CD8-positive, alpha-beta memory T cell (primary cell): ENCODE measurements at places on chromosomes 7 and 10.

DNA sequence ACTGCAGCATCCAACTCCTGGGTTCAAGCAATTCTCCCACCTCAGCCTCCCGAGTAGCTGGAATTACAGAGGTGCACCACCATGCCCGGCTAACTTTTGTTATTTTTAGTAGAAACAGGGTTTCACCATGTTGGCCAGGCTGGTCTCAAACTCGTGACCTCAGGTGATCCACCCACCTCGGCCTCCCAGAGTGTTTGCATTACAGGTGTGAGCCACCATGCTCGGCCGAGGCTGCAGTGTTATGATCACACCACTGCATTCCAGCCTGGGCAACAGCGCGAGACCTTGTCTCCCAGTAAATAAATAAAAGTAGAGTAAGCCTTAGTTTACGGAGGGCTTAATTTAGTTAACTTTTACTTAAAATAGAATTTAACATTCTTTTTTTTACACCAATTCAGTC, 23.7 kb upstream of the IGF2BP3 start:
- H3K4me3 ChIP-seq = no peak overlapping the region
- H3K27ac ChIP-seq = no peak overlapping the region
- no peaks in the 10 kb centered on the region for H3K36me3 ChIP-seq
- peaks cover 5% of the 10 kb centered on the region for H3K4me1 ChIP-seq
- H3K27me3 ChIP-seq = no peaks in the 10 kb centered on the region

GRCh38 chr10:71550628-71551027, 153.9 kb downstream of the CDH23 start:
- H3K36me3 ChIP-seq = no peaks in the 10 kb centered on the region
- H3K27ac ChIP-seq = no peak overlapping the region
- no peaks in the 10 kb centered on the region for H3K27me3 ChIP-seq
- H3K4me3 ChIP-seq = no peak overlapping the region

GRCh38 chr10:17394854-17395253, 59.5 kb downstream of the ST8SIA6 start:
- DNase-seq = no peak
- H3K27ac ChIP-seq = no peak overlapping the region
- H3K36me3 ChIP-seq = no peaks in the 10 kb centered on the region
- no peaks in the 10 kb centered on the region for H3K27me3 ChIP-seq
- H3K4me1 ChIP-seq = no peaks in the 10 kb centered on the region
- H3K4me3 ChIP-seq = no peak overlapping the region

GRCh38 chr7:36023033-36023560, 130.0 kb upstream of the EEPD1 start:
- H3K27me3 ChIP-seq = no peaks in the 10 kb centered on the region
- H3K4me3 ChIP-seq = no peak overlapping the region
- DNase-seq = no peak

- no peak overlapping the region for H3K4me3 ChIP-seq
- H3K36me3 ChIP-seq = no peaks in the 10 kb centered on the region
- H3K27ac ChIP-seq = no peak overlapping the region
- DNase-seq = no peak
- no peaks in the 10 kb centered on the region for H3K4me1 ChIP-seq
These were observed 212.8 kb downstream of the PTEN start for GRCh38 chr10:88076027-88076880.

DNA sequence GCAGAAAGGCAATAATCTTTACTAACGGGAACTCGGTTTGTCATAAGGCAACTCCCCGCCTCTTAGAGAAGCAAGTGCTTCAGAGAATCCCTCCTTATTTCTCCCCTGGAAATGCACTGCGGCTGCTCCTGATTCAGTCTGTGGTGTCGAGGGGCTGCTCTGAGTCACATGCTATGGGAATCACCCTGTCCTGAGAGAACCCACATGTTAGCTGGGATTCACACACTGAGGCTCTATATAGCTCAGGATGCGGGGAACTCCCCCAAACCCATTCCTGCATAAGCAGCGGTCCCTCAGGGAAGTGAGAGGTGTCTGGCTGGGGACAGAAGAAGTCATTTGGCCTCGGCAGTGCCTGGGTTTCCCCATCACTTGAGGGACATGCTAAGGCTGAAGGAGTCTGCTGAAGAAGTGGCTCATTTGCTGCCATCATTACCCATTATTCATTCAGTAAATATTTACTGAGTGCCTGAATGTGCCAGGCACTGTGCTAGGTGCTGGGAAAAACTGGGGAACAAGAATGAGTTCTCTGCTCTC, 87.5 kb downstream of the ATXN7L1 start:
- no peak overlapping the region for H3K27ac ChIP-seq
- H3K4me1 ChIP-seq = peaks cover 5% of the 10 kb centered on the region
- no peaks in the 10 kb centered on the region for H3K27me3 ChIP-seq
- no peak overlapping the region for H3K4me3 ChIP-seq

DNA sequence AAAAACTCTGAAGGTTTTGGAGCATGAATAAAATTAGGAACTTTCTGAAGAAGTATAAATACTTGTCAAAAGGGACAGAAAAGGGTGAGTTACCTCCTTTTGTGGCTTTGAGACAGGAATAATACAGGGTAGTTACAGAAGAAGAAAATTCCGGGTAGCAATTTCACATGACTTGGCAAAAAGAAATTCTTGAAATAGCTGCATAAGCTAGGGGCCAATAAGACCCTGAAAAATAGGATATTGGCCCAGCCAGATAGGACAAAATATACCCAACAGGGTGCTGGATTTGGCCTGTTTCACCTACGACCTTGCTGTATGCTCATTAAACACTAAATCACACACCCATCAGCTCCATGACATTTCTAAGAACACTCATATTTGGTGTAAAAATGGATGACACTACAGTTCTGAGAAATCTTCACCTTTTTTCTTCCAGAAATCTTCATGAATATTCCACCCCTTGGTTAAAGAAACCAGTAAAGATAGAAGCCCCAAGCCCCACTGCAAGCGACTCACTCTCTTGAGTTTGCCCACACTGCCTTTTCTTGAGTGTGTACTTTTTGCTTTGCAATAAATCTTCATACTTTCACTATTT, 362.7 kb downstream of the SEMA3D start:
- H3K27ac ChIP-seq = peak overlapping the region; percentile 43
- no peaks in the 10 kb centered on the region for H3K4me1 ChIP-seq
- no peak for DNase-seq
- H3K36me3 ChIP-seq = no peaks in the 10 kb centered on the region
- no peak overlapping the region for H3K4me3 ChIP-seq

GRCh38 chr7:45644237-45644636, 70.1 kb downstream of the ADCY1 start:
- no peaks in the 10 kb centered on the region for H3K27me3 ChIP-seq
- no peak for DNase-seq

DNA sequence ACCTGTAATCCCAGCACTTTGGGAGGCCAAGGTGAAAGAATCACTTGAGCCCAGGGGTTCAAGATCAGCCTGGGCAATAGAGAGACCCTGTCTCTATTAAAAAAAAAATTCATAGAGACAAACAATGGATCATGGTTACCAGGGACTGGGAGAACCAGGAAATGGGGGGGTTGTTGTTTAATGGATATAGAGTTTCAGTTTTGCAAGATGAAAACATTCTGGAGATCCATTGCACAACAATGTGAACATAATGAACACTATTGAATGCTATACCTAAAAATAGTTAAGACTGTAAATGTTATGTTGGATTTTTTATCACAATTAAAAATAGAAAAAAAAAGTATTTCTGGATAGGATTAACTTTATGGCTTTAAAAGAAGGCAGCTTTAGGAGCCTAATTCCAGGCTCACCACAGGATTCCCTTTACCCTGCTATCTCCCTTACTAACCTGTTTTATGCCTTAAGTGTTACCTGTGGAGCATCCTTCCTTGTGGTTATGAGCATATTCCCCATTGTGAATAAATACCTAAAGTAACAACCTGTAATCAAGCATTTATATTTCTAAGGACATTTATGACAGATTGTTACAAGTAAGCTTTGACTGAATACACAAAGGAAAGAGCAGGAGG, 45.1 kb upstream of the SGCE start:
- H3K27ac ChIP-seq = no peak overlapping the region
- no peaks in the 10 kb centered on the region for H3K4me1 ChIP-seq
- H3K27me3 ChIP-seq = no peaks in the 10 kb centered on the region
- no peak for DNase-seq
- H3K36me3 ChIP-seq = no peaks in the 10 kb centered on the region
- no peak overlapping the region for H3K4me3 ChIP-seq

- no peak overlapping the region for H3K4me3 ChIP-seq
- H3K36me3 ChIP-seq = no peaks in the 10 kb centered on the region
- no peak for DNase-seq
- no peak overlapping the region for H3K27ac ChIP-seq
- no peaks in the 10 kb centered on the region for H3K27me3 ChIP-seq
- peaks cover 8% of the 10 kb centered on the region for H3K4me1 ChIP-seq
These were observed 319.5 kb downstream of the DNAJB6 start for GRCh38 chr7:157656195-157656769.

- no peak for DNase-seq
- no peaks in the 10 kb centered on the region for H3K4me1 ChIP-seq
- no peak overlapping the region for H3K4me3 ChIP-seq
- no peak overlapping the region for H3K27ac ChIP-seq
These were observed 161.9 kb downstream of the KIAA1217 start for GRCh38 chr10:24370877-24371276.

DNA sequence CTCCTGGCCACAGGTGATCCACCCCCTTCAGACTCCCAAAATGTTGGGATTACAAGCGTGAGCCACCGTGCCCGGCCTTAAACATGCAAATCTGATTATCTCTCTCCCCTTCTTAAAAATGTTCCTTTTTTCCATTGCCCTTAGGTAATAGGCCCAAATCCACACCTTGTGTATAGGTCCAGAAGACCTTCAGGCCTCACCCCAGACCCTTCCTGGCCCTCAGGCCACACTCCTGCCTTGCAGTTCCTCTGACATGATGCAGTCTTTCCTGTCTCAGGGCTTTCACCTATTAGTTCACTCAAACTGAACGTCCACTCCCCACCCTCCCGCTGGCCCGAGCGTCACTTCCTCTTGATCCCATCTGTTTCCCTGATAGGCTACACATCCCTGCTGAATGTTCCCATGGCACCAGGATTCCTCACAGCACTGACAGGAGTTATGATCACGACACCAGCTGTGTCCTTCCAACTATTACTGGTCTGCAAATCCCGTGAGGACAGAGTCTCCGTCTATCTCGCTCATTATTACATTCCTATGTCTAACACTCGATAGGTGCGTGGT, 46.4 kb downstream of the DENND2A start:
- no peak overlapping the region for H3K27ac ChIP-seq
- H3K36me3 ChIP-seq = no peaks in the 10 kb centered on the region
- no peaks in the 10 kb centered on the region for H3K4me1 ChIP-seq
- H3K27me3 ChIP-seq = peaks cover 8% of the 10 kb centered on the region
- no peak overlapping the region for H3K4me3 ChIP-seq
- DNase-seq = no peak

- H3K4me3 ChIP-seq = no peak overlapping the region
- H3K27ac ChIP-seq = no peak overlapping the region
- H3K27me3 ChIP-seq = no peaks in the 10 kb centered on the region
- DNase-seq = no peak
These were observed 16.4 kb downstream of the PRKRIP1 start for GRCh38 chr7:102412548-102412947.

DNA sequence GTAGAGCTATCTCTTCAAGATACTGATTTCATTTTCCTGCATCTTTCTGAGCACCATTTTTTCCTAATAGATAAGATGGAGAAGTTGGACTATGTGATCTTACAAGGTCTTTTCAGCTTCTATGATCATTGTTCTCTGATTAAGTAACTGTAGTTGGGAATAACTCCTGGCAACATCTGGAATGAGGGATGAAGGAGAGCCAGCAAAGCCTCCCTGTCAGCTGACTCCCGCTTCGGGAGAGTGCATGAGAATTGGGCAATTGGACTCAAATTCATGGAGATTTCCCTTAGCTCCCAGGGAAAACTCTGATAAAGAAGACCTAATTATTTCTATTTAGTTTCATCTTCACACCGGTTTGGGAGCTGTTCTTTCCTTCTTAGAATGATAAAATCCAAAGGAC, 146.1 kb downstream of the CCDC71L start:
- H3K36me3 ChIP-seq = no peaks in the 10 kb centered on the region
- H3K4me1 ChIP-seq = no peaks in the 10 kb centered on the region
- no peak for DNase-seq
- H3K4me3 ChIP-seq = no peak overlapping the region

- no peak overlapping the region for H3K4me3 ChIP-seq
- no peak for DNase-seq
- no peak overlapping the region for H3K27ac ChIP-seq
- H3K4me1 ChIP-seq = no peaks in the 10 kb centered on the region
These were observed 35.2 kb upstream of the PDK4 start for GRCh38 chr7:95631527-95631926.

- no peaks in the 10 kb centered on the region for H3K4me1 ChIP-seq
- DNase-seq = no peak
- H3K4me3 ChIP-seq = no peak overlapping the region
These were observed 803.2 kb downstream of the PHTF2 start for GRCh38 chr7:78601728-78602127.

GRCh38 chr7:138935465-138936011, 45.7 kb downstream of the KIAA1549 start:
- H3K27me3 ChIP-seq = no peaks in the 10 kb centered on the region
